Hematopoietic multipotent progenitor cell treated with erythropoietin and hydrocortisone succinate and interleukin-3 and kit ligand, for 15 days (in vitro differentiated cells): ENCODE measurements at places on chromosomes 6 and 20.

- DNase-seq = no peak
Observed at GRCh38 chr6:8526624-8527023, 91.3 kb upstream of the SLC35B3 start.

DNA sequence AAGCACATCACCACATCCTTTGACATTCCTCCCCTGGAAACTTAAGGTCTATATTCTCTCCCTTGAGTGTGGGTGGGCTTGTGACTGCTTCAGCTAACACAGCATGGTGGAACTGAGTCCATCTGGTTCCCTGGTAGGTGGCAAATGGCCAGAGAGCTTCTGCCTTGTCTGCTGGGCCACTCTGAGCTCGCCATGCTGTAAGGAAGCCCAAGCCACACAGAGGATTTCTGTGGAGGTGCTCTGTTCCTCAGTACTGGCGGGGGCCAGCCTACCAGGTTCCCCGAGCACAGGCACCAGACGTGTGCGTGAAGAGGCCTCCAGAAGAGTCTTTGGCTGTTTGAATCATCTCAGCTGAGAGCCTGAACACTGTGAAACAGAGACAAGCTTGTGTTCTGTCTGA lies 41.6 kb upstream of the PMEPA1 start:
- no peak for DNase-seq

DNA sequence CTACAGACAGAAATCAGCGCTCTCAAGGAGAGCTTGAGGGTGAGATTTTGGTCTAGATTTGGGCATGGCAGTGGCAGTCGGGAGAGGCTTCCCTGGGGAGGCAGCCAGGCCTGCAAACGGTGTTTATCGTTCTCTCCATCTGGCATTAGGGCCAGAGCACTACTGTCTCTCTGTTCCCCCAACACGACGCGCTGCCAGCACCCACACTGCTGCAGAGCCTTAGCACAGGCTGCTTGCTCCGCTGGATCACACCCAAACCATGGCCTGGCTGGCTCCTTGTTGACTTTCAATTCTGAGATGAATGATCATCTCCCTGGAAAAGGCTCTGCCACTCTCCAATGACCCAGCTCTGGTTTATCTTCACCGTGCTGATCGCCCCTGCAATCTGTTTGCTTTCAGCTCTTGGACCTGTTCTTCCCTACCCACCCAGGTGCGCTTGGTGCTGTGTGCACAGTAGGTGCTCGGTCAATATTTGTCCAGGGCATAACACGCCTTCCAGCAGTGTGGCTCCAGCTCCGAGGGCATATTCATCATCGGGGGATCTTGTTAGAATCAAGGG lies 106.1 kb downstream of the TFAP2C start:
- no peak for DNase-seq

DNA sequence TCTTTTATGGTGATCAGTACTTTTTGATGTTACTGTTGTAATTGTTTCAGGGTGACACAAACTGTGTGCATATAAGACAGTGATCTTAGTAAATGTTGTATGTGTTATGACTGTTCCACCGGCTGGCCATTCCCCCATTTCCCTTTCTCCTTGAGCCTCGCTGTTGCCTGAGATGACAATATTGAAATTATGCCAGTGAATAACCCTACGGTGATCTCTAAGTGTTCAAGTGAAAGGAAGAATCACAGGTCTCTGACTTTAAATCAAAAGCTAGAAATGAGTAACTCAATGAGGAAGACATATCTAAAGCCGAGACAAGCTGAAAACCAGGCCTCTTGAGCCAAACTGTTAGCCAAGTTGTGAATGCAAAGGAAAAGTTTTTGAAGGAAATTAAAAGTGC lies 32.3 kb downstream of the TULP4 start:
- DNase-seq = no peak

GRCh38 chr6:431504-431903 lies 40.0 kb downstream of the IRF4 start:
- DNase-seq = no peak

- no peak for DNase-seq
Observed at GRCh38 chr20:62825986-62826645, 9.3 kb downstream of the COL9A3 start.

DNA sequence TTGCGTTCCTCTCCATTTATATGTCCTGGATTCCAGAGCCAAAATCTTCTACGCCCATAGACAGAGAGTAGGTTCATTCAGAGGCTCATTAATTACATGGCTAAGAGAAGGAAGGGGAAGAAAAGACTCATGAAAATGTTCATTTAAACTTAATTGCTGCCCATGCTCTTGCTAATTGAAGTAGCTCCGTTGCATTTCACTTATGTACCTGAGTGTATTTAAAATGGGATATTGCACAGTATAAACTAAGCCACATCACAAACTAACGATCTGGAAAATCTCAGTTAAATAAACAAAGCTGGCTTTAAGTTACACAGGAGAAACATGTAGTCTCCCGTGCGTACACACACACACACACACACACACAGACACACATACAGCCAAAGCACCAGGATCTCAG lies 269.2 kb downstream of the CDC5L start:
- DNase-seq = no peak
